ENCODE measurements at places on chromosomes 13 and 19.

DNA sequence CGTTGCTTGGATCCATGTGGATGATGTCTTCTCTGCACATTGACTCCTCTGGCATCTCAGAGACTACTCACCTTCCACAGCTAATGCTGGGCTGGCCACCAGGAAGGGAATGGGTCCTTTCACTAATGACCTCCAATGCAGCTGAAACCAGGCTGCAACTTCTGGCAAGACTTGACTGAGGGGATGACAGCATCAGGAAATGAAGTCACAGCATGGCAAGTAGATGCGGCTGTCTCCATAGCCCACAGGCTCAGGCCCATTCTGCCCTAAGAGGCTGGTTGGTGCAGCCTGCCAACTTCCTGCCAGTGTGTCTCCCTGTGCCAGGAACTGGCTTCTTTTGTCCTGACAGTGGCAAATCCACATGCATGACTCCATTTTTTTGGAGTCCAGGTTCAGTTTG, 467.3 kb downstream of the TSHZ3 start:
- no peak for DNase-seq

DNA sequence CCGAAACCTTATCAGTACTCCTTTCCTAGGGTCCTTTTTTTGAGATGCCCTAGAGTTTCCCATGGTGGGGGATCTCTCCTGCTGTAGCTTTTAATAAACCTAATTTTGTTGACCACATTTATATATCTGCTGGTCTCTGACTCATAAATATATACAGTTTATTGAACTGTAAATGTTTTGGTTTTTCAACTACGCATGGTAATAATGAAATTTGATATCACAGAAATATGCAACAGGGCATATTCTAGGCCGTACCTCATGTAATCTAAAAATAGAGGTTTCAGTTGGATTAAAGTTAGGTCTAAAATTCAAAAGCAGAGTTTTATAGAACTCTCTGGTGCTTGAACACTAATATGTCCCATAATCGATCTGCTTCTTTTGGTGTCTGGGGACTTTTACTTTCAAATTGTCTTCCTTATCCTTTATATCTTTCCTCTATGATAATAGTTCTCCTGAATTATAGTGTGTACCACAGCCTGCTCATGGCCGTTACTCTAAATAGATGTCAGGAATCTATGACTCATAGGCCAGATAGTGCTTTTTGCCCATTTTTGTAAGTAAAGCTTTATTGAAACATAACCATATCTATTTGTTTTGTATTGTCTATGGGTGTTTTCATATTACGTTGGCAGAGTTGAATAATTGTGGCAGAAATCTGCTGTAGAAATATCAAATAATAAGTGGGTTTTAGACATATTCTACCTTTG, 324.8 kb upstream of the PCDH9 start:
- no peak for DNase-seq

DNA sequence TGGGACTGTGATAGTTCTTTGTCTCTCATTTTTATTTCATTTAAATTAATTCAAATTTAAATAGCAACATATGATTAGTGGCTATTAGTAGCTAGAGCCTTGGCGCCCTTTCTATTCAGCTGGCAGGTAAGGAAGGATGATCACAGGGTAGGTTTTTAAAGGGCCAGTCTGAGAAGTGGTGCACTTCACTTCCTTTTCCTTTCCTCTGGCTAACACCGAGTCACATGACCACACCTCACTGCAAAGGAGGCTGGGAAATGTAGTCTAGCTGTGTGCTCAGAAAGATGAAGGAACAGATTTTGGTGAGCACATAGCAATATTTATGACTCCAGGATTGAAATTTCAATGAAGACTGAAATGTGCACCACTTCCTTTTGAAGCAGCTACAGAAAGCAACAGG, 128.7 kb downstream of the TSHZ3 start:
- no peak for DNase-seq

GRCh38 chr13:20073775-20074174, 87.1 kb downstream of the GJA3 start:
- no peak for DNase-seq

- no peak for DNase-seq
These were observed 598.1 kb downstream of the UQCRFS1 start for GRCh38 chr19:28614634-28615545.

DNA sequence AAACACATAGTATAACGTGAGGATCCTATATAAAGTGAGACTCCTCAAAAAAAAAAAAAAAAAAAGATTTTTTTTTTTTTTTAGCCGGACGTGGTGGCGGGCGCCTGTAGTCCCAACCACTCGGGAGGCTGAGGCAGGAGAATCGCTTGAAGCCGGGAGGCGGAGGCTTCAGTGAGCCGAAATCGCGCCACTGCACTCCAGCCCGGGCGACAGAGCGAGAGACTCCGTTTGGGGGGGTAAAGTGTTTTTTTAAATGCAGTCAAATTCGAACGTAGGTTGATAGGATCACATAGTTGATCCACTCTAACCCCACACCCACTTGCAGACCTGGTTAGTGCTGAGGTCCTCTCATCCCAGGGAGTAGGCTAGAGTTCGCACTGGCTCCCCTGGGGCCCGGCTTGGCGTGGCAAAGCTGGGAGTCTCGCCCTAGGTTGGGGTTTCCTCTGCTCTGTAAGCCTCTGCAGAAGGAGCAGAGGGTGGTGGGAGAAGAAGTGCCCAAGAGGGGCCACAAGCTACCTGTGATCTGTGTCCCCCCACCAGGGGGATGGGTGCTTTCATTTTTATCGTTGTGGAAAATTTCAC, 6.5 kb downstream of the RNF225 start:
- peak; percentile 10 for DNase-seq

- peak; percentile 73 for DNase-seq
These were observed at the start of gene SLAIN1 for GRCh38 chr13:77697217-77698103. TSS of gene SLAIN1 (plus strand) at chr13:77697687. CDS start at chr13:77697914, 227 bp downstream.

- DNase-seq, result no peak
These were observed 626 bp downstream of the ZNF233 start for GRCh38 chr19:44260343-44260681.

DNA sequence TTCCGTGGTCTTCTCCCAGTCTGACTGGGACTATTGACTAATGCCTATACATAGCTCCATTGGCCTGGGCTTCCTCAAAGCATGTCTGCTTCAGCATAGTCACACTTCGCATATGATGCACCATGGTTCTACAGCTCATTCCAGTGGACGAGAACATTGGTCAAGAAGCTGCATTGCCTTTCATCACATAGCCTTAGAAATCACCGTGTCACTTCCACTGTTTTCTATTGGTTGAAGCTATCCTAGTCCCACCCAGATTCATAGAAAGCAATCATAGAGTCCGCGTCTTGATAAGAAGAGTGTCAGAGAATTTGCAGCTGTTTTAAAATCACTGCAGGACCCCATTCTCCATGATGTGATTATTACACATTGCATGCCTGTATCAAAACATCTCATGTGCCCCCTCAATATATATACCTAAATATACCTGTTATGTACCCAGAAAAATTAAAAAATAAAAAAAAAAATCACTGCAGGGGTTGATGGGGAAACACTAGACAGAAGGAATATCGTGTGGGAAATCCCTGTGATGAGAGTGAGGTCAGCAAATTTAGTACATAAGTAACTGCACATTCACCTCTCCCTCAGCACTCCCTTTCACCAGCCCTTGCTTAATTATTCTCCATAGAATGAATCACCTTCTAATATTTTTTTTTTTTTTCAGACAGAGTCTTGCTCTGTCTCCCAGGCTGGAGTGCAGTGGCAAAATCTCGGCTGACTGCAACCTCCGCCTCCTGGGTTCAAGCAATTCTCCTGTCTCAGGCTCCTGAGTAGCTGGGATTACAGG, 2.2 kb upstream of the ARHGAP33 start:
- DNase-seq, result no peak

GRCh38 chr13:37134411-37135041, 29.1 kb upstream of the CSNK1A1L start:
- no peak for DNase-seq

GRCh38 chr19:37950471-37951175, 43.6 kb downstream of the SIPA1L3 start:
- DNase-seq, result no peak

- no peak for DNase-seq
These were observed 77.5 kb downstream of the C13orf42 start for GRCh38 chr13:51033421-51034185.

GRCh38 chr13:104310861-104311260, 1244.6 kb upstream of the SLC10A2 start:
- no peak for DNase-seq

DNA sequence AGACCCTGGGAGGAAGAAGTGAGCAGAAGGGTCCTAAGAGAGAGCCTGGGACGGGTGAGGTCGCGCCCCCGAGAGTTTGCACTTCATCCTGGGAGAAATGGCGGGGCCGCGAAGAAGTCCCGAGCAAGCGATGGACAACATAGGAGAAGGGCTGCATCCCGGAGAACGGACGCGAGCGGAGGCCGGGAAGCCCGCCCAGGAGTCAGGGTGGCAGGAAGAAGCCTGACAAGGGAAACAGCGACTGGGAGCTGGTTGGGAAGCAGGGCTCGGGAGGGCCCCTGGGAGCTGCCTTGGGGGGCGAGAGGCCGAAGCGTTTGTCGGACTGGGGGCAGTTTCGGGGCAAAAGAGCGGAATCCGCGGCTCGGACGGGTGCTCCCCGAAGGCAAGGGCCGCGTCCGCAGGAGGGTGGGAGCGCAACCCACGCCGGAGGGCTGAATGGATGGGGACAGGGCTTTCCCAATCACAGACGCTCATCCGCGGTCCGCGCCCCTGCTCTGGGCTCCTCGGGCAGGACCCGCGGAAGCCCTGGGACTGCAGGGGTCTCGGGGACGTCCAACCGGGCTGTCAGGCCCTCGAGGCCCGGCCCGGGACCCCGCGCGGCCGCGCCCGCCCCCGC, 469 bp downstream of the ABHD17A start:
- peak; percentile 57 for DNase-seq

- no peak for DNase-seq
These were observed 43.3 kb downstream of the ATP11A start for GRCh38 chr13:112733112-112733511.

DNA sequence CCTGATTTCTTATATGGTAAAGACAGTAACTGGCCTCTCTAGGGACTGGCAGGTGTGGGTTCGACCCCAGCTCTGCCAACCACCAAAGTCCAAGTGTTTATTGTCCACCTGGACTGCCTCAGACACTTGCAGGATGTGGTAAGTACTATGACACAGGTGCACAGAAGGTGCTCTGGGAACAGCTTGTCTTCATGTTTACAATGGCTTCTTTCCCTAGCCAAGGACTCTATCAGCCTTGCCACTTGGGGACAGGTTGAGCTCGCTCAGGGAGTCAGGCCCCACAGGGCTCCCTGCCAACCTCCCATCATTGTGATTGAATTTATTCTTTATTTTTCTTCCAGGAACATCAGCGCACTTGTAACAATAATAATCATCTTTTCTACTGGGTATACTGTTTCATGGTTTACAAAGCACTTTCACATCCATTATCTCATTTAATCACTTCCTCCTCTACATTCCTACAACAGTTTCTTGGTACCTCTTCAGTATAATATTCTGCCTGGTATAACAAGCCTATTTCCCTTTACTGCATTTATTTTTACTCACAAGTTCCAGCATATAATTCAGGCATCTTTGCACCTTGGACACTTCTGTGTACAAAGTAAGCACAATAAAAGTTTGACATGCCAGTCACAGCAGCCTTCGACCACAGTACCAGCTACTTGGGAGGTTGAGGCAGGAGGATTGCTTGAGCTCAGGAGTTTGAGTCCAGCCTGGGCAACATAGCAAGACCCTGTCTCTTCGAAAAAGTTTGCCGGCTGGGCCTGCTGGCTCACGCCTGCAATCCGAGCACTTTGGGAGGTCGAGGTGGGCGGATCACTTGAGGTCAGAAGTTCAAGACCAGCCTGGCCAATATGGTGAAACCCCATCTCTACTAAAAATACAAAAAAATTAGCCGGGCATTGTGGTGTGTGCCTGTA, 24.2 kb upstream of the GATAD2A start:
- no peak for DNase-seq

DNA sequence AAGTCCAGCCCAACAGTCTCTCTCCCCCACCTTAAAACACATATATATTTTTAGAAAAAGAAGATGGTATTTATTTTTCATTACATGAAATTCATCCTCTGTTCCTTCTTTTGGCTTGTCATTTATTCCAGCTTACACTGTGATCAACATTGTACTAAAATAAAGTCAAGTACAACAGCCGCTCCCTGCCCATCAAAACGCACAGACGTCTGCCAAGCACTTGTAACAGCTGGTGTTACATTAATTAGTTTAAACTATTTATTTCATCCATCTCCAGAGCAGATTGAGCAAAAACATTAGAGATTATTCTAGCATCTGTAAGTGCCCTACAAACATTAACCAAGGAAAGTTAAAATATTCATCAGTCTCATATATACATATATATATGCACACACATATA, 350.5 kb downstream of the DACH1 start:
- DNase-seq, result no peak

DNA sequence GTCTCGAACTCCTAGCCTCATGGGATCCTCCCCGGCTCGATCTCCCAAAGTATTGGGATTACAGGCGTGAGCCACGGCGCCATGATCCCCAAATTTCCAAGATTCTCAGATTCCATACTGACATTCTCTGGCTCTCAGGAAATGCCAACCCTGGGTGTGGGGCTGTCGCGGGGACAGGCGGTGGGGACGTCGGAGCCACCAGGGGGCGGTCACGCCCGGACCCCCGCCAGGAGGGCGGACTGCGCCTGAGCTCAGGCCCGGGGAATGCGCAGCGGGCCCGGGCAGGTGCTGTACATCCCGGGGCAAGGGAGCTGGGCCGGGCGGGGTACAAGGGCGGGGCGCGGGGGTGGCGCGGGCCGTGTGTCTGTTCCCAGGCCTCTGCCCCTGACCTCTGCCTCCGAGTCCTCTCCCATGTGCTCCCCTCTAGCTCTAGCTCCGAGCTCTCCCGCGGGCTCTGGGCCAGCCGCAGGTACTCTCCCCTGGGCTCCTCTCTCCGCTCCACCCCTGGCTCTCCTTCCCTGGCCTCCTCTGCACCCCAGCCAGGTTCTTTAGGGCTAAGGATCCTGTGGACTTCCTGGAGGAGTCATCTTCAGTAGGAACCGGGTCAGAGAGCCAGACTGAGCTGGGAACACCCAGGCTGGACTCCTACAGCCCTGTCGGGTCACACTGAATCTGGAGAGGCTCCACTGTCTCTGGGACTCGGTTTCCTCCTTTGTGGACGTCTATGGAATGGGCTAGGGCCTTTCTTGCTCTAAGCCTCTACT, 2.4 kb downstream of the PPP1R13L start:
- peak; percentile 88 for DNase-seq

- DNase-seq, result no peak
These were observed 18.7 kb downstream of the PPP5C start for GRCh38 chr19:46365561-46365960.

DNA sequence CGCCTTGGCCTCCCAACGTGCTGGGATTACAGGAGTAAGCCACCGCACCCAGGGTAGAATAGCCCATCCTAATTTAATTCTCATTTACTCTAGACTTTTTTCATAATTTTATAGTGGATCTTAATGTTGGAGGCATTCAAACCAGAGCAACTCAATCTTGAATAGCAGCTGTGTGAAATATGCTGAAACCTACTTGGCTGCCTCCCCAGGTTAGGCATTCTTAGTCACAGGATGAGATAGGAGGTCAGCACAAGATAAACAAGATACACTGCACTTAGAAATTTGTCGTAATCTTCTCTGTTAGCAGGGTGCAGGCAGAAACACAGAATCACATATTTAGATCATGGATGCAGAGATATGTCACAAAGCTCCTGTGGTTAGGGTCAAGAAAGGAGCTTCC, 2.7 kb upstream of the ZNF43 start:
- DNase-seq, result no peak

- DNase-seq, result no peak
These were observed 37.4 kb upstream of the GAS6 start for GRCh38 chr13:113901231-113901630.

All from HuH-7.5 (cell line).